ENCODE measurements at places on chromosomes 3 and 15. TPM values are rescaled to one million over a fixed set of nuclear protein-coding genes. Genes with fewer than 3 reads are reported as not detected.

Gene POC1A
- 2.6 TPM for total RNA-seq

Gene TMCO5A
- not detected for total RNA-seq

Gene AADACL2
- 0.10 TPM for total RNA-seq

Gene FANCD2OS
- total RNA-seq = not detected

Gene WDR93
- 0.13 TPM for total RNA-seq

Gene GOLGA6L10
- total RNA-seq = 0.28 TPM

Gene TPRG1
- total RNA-seq = 0.43 TPM

Gene KBTBD13
- total RNA-seq = not detected

DNA sequence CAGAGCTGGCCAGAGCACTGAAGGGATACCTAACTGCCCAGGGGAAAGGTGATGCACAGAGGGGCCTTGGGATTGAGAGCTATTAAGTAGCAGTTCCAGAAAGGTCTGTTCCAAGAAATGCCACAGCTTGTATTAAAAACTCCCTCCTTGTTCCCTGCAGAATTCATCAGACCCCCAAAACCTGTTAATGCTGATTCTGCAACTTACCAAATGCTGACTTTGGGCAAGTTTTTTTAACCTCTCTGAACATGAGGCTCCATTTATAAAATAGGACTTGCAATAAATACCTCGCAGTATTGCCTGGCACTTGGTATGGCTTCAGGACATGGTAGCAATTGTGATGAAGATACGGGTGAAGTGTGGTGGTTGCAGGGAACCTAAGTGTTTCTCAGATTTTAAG, 30.1 kb upstream of the SYNPR start:
- H3K4me3 ChIP-seq = no peak overlapping the region
- H3K4me1 ChIP-seq = no peaks in the 10 kb centered on the region
- H3K36me3 ChIP-seq = no peaks in the 10 kb centered on the region
- no peak overlapping the region for H3K27ac ChIP-seq

GRCh38 chr15:72532991-72533601, 59.0 kb downstream of the ARIH1 start:
- H3K4me3 ChIP-seq = no peak overlapping the region
- H3K36me3 ChIP-seq = no peaks in the 10 kb centered on the region
- no peaks in the 10 kb centered on the region for H3K4me1 ChIP-seq
- H3K27me3 ChIP-seq = no peaks in the 10 kb centered on the region
- H3K27ac ChIP-seq = no peak overlapping the region

- peak overlapping the region; percentile 82 for H3K27ac ChIP-seq
- no peaks in the 10 kb centered on the region for H3K36me3 ChIP-seq
- DNase-seq = peak; percentile 80
Observed at GRCh38 chr3:120177151-120177550, 82.9 kb upstream of the GSK3B start.

DNA sequence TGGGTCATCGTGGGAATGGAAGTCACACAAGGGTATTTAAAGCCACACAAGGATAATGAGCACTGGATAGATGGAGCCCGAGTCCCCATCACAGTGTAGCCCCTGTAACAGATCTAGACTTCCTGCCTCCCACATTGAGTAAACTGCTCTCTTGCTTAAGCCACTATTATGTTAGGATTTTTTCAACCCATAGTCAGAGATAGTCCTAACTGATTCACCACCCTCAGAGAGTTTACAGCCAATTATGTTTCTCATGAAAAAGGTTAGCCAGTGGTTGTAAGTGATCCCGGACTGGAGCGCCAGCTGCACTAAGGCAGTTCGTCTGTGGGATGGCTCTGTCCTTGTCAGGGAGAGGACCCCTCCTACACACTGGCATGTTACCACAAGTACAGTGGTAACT, 77.0 kb downstream of the KLF13 start:
- H3K36me3 ChIP-seq = no peaks in the 10 kb centered on the region
- DNase-seq = no peak
- peaks cover under 1% of the 10 kb centered on the region for H3K4me1 ChIP-seq

GRCh38 chr3:24145981-24146822, 201.1 kb downstream of the NR1D2 start:
- H3K4me1 ChIP-seq = peaks cover 17% of the 10 kb centered on the region
- peak overlapping the region; percentile 87 for H3K27ac ChIP-seq
- H3K36me3 ChIP-seq = no peaks in the 10 kb centered on the region

GRCh38 chr15:47293466-47294162, 423.7 kb upstream of the SEMA6D start:
- peak; percentile 70 for DNase-seq
- peaks cover 24% of the 10 kb centered on the region for H3K4me1 ChIP-seq
- H3K27ac ChIP-seq = peak overlapping the region; percentile 82
- H3K4me3 ChIP-seq = no peak overlapping the region
- no peaks in the 10 kb centered on the region for H3K36me3 ChIP-seq
- no peaks in the 10 kb centered on the region for H3K27me3 ChIP-seq

- H3K27me3 ChIP-seq = no peaks in the 10 kb centered on the region
- no peak overlapping the region for H3K4me3 ChIP-seq
- no peaks in the 10 kb centered on the region for H3K36me3 ChIP-seq
- H3K27ac ChIP-seq = peak overlapping the region; percentile 62
- peaks cover 14% of the 10 kb centered on the region for H3K4me1 ChIP-seq
Observed at GRCh38 chr3:51343918-51344687, 41.0 kb upstream of the MANF start.

GRCh38 chr3:40800343-40800742, 275.6 kb downstream of the ZNF621 start:
- DNase-seq = peak; percentile 66
- H3K4me3 ChIP-seq = no peak overlapping the region
- H3K4me1 ChIP-seq = no peaks in the 10 kb centered on the region
- H3K27ac ChIP-seq = peak overlapping the region; percentile 41

DNA sequence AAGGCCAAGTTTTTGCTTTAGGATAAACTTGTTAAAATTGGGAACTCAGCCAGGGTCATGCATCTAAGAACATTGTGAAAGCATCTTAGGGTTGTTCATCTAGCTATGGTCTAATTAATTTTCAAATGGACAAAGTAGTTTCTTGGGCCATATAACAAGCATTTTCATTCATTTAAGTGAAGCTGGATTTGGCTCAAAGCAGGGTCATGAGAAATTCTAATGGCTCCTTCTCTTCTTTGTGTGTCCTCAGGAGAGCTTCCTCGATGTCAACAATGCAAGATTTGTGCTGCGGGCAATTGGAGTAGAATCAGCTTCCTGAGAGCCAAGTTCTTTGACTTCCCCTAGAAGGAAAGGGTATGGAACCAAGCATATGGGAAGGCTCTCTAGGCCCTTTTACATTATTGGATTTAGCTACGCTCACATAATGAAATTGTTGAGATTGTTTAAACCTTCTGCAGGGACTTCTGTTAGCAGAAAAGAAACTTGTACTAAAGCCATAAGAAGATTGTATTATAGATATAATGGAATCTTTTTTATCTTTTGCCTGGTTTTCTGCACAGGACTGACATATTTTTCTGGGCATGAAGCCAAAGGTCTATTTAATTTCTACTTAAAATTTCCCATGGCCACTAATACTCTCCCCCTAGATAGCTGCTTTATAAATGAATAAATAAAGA, 1.8 kb upstream of the SAMMSON start:
- H3K27me3 ChIP-seq = no peaks in the 10 kb centered on the region
- no peak overlapping the region for H3K4me3 ChIP-seq
- DNase-seq = no peak

GRCh38 chr3:52774901-52775864, 2.2 kb upstream of the ITIH1 start:
- peak overlapping the region; percentile 63 for H3K27ac ChIP-seq
- DNase-seq = peak; percentile 41
- H3K27me3 ChIP-seq = no peaks in the 10 kb centered on the region
- H3K4me1 ChIP-seq = peaks cover 24% of the 10 kb centered on the region
- no peaks in the 10 kb centered on the region for H3K36me3 ChIP-seq
